ENCODE measurements at places on chromosomes 3 and 15.

DNA sequence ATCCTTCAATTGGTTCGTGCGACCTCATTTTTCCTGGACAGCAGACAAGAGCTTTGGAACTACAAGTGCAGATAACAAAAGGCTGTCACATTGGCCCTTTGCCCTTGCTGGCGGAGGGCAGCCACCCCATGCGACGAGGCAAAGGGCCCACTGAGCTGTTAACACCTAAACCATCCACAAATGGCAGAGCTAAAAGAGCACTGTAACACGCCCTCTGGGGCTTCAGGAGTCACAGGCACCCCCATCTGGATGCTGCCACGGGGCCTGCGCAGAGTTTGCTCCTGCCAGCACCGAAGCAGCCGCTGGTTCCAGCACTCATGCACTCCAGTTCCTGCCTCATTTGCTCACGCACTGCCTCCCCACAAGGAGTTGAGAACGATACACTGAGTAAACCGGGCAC, 524.9 kb downstream of the ZNF385D start:
- no peak for DNase-seq

DNA sequence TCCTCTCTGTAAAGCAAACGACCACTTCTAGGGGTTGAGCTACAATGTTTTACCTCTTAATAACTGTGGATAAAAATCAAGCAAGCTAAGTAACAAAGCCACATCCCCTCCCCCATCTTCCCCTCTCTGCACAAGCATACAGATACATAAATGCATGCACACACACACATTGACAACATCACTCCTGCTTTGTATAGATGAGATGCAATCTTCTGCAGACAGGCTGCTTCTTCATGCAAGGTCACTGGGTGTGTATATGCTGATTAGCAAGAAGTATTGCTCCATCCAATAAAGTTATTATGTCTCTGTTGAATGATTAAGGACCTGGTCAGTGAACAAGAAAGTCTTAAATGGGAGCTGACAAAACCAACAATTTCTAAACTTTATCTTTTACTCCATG, 8.8 kb upstream of the ATP11B start:
- no peak for DNase-seq

DNA sequence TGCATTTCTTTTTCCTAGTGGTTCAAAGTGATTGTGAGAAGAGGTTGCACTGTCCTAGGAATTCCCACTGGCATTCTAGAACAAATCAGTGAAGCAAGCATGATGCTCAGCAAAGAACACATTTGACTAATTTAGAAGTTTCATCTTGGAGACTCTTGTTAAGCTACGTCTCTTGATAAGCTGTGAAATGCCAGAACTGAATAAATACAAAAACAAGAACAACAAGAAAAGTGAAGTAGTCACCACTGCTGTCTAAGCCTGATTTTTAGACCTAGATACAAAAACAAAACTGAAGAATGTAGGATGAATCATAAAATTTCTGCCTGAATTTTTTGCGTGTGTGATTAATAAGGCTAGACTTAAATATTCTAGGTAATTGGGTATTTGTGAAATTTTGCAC, 1162.4 kb downstream of the TUSC7 start:
- DNase-seq: peak; percentile 22

- no peak for DNase-seq
Measured at GRCh38 chr3:71517271-71517791, 66.2 kb downstream of the FOXP1 start.

DNA sequence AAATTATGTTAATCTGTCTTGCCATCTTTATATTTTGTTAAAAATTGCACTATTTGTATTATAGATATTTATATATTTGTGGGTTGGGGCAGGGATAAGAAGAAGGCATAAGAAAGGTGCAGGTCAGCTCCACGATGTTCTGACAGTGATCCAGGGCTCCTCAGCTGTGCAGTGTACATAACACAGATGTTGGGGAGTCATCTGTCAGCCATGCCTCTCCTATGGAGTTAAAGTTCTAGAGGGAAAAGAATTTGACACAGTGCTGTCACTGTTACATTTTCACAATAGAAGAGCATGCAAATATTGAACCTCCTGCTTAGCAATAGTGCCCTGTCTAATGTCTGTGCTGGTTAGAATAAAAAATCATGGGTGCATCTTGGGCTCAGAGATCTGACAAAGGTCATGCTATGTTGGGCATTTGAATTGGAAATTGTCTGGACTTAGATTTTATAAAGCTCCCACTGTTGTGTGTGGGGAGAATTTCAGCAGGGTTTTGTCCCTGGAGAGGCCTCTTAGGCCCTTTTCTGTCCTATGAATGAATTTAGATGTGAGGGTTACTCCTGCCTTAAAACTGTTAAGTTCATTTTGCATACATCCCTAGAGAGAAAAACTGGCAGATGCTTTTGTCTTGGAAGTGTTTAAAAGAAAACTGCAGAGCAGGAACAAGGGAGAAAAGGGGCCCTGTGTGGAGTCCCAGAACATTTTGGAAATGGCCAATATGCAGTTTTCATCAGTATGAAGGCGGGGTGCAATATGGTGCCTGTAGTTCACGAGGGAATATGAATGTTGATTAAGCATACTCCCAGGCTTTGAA, 20.4 kb downstream of the CDIN1 start:
- DNase-seq: no peak

- no peak for DNase-seq
Measured at GRCh38 chr15:100221471-100222348, 120.1 kb downstream of the ADAMTS17 start.

GRCh38 chr3:99957151-99957796, 139.6 kb downstream of the CMSS1 start:
- DNase-seq: peak; percentile 38

DNA sequence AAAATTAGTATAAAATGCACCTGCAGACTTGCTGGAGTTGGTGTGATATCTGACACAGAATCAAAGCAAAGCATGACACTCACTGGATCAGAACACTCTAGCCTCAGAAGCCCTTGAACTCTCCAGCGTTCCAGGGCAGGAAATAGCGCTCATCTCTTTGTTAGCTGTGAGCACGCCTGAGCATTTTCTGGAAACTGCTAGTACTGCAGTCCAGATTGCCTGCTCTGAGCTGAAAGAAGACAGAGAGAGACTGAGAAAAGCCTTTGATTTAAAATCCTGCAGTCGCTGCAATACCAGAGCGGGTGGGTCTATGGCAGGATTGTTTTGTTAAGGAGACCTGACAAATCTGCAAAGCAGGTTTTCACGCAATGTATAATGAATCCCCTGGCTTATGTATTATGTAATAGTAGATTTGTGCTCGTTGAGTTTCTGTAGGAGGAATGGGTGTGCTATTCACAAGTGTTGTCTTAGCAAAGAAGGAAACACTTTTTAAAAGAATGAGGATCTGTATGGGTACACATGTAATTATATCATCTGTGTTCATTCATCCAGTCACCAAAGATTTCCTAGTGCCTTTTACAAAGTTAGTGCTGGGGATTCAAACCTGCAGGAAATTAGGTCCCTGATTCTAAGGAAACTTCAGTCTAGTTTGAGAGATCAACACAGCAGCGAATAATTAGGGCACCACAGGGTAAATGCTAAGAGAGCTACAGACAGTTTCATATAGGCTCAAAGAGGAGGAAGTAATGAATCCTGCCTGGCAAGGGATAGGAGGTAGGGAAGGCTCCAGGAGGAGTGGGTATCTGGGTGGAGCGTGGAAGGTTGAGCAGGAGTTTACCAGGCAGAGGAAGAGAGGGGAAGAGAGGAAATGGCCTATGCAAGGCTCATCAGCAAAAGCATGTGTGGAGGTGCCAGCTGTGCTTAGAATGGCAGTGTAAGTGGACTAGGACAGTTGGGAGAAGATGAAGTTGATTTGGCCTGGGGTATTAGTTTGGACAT, 26.1 kb upstream of the MGLL start:
- peak; percentile 14 for DNase-seq
